Activated CD4-positive, alpha-beta T cell treated with anti-CD3 and anti-CD28 coated beads, Interleukin-2, amount 50 U/mL, for 1 hour (primary cell): ENCODE measurements at places on chromosomes 4 and X.

DNA sequence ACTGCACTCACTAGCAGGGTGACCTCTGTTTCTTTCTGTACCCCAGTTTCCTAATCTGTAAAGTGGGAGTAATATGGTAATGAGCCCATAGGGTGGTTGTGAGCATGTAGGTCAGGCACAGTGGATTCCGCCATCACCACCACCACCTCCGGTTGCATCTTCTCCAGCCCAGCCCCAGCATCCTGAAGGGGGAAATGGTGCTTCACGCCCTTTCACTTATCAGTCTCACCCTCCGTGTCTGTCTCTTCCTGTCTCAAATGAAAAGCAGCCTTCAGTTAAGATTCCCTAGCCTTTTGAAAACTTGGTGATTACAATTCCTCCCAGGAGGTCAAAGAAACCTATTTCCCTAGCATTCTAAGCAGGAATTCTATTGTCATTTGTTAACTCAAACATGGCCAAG, 16.9 kb upstream of the XPNPEP2 start:
- DNase-seq: no peak

DNA sequence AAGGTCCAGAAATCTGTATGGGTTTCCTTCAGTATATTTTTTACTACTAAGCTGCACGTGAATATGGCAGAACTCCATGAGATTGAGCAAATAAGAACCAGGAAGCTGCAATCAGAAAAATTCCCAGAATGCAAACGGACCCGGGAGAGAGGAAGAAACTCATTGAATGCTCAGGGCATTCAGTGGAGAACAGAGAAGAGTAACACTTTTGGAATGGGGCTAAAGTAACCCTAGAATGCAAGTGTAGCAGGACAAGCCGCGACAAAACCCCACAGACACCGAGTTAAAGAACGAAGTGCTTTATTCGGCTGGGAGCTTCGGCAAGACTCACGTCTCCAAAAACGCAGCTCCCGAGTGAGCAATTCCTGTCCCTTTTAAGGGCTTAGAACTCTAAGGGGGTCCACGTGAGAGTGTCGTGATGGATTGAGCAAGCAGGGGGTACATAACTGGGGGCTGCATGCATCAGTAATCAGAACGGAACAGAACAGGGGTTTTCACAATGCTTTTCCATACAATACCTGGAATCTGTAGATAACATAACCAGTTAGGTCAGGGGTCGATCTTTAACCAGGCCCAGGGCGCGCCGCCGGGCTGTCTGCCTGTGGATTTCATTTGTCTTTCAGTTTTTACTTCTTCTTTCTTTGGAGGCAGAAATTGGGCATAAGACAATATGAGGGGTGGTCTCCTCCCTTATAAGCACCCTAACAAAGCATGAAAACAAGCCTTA, 56.4 kb downstream of the RAB28 start:
- DNase-seq: no peak

- no peak for DNase-seq
Observed at GRCh38 chr4:3322059-3322550, 29.3 kb downstream of the RGS12 start.

DNA sequence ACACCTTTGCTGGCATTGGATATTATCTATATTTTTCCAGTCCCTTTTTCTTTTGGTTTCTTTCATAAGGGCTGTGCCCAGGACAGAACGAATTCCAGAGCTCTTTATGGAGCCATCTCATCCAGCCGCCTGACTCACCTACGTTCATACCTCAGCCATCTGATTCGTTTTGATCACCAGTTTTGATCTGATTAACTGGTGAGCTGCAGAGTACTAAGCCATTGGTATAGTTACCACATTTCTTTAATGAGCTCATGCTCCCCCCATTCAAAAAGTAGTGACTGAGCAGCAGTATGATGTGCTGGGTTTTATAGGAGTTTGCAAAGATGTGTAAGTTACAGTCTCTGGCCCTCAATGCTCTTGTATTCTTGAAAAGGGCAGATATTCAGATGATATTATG, 43.0 kb upstream of the CDKN2AIP start:
- no peak for DNase-seq

GRCh38 chr4:99572527-99573240, 1.9 kb upstream of the MTTP start:
- no peak for DNase-seq

DNA sequence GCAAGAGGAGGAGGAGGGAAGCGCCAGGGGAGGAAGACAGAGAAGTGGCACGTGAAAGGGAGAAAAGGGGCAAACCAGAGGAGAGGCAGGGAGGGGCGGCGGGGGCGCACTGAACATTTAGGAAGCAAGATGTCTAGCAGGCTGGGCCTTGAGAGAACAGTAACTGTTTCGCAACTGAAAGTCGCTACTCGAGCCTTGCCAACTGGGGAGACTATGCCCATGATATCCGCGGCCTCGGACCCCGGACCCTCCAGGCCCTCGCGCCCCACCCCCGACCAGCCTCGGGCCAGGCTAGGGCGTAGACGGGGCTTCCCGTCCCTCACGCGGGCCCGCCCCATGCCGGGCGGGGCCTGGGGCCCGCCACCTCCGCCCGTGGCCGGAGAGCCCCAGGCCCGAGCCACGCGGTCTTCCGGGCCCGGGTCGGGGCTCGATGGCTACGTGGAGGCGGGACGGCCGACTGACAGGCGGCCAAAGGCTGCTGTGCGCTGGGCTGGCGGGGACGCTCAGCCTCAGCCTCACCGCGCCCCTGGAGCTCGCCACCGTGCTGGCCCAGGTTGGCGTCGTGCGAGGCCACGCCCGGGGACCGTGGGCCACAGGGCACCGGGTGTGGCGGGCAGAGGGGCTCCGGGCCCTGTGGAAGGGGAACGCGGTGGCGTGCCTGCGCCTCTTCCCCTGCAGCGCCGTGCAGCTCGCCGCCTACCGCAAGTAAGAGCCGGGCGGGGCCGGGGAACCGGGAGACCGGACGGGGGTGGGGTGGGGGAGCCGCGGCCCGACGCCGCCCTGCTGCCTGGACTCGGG, at the start of gene SLC25A43:
SLC25A43 (plus strand) TSS at position 363 of the 798 bp plus-strand sequence; CDS start at position 431, 68 bp downstream.
- peak; percentile 8 for DNase-seq

DNA sequence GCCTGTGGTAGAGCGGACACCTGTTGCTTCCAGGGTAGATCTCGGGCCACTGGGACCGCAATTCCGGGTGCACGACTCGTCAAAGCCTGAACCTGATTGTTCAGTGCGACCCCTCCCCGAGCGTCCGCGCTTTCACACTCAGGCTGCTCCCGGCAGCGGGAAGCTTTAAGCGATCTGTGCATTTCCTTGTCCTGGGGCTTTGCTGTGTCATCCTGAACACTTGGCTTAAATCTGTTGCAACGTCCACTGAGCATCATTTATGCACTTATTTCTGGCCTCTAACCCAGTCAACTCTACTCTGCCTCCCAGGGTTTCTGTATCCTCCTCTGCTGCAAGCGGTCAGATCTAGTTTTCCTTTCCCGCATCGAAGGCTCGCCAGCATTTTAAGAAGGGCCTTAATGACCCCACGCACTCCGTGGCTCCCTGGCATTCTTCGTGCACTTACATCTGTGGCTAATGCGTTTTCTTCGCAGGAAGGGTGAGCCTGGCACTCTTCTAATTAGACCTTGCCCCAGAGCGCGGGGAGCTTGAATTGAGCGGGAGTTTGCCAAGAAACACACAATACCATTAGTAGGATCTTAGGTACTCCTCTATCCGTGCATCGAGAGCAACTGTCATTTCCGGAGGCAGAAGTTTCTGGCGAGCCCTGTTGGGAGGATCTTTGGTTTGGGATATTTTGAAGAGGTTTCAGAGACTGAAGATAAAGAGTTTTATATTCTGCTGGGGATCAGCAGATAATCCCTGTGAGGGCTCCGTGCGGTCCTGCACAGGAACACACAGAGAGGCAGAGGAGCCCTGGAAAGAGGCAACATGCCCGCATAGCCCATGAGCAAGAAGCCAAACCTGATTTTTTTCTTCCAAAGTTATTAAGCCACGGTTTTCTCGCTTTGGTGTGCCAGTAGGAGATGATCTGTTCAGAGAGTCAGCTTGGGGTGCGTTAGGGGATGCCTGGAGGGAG, 654 bp upstream of the DDIT4L start:
- no peak for DNase-seq

DNA sequence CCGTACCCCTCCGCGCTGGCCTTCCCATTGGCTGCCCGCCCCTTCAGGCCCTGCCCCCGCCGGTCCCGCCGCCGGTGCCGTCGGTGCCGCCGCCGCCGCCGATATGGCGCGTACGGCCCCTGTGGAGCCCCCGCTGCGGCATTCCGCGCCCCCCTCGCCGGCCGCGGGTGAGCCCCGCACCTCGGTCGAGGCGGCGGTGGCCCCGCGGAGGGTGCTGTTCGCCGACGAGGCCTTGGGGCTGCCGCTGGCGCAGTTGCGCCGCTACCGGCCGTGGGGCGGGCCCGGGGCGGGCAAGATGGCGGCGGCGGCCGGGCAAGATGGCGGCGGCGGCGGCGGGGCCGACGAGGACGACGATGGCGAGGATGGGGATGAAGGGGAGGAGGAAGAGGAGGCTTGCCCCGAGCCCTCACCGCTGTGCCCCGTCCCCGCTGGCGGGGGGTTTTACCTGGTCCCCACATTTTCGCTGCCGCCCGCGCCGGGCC, at the start of gene PPP1R3F:
PPP1R3F (plus strand) TSS at position 27 of the 482 bp plus-strand sequence; CDS start at position 104, 77 bp downstream.
- no peak for DNase-seq

DNA sequence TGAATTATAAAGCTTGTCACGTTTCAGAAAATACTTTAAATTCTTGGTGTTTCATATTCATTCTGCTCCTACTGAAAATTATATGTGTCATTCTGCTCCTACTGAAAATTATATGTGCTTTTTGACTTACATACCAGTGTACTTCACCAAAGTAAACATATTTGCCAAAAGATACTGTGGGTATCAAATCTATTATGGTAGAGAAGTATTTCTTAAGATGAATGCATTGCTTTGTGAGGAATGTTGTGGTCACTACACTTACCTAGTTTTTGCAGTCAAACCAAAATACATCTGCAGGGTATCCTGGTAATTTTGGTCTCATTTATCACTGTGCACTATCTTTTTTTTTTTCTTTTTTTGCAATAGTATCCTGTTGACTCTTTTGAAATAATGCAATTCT, 287.7 kb upstream of the MAD2L1 start:
- no peak for DNase-seq

- no peak for DNase-seq
Observed at GRCh38 chrX:136272325-136272724, 21.1 kb upstream of the MAP7D3 start.

- no peak for DNase-seq
Observed at GRCh38 chr4:87075876-87076275, 141.1 kb downstream of the AFF1 start.

DNA sequence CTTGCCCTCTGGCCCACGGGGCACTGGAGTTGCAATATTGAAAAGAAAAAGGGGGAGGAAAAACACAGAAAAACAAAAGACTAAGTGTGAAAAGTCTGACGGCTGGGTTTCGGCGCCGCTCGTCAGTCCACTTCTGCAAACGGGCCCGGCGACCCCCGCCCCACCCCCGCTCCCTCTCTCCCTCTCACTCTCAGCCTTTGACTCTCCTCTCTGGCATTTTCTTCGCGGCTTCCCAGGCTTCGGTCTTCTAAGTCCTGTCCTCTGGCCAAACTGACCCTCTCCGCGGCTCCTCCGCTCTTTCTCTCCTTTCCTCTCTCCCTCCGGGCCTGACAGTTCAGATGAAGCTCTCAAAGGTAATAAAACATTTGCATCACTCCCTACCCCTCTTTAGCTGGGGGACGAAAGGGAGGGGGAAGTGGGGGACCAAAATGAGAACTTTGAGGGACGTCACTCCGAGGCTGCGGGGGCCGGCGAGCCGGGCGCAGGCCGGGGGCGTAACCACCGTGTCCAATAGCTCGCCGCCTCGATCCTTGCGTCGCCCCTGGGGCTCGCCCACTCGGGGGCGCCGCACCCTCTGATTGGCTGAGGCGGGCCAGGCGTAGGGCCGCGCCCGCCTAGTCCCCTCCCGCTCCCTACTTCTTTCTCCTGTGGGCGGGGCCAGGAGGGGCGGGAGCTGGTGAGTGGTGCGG, at the start of gene NKX6-1:
NKX6-1 (minus strand) TSS at position 358 of the 689 bp plus-strand sequence. CDS start 1,064 bp downstream, outside the sequence.
- no peak for DNase-seq

DNA sequence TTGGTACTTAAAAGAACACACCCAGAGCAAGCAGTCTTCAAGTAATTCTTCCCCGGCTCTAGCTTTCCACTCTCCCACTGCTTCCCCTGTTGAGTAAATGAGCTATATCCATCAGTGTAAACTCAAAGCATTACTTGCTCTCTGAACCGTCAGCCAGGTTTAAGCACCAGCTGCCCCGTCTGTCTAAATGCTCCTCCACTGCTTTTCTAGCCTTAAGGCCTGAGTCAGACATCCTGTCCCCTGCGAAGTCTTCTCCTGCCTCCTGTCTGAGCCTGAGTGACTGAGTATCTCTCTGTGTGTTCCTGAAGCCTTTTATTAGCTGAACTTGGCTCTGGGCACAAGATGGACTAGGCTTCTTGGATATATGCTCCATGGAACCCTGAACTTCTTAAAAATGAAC, 205.1 kb downstream of the STK32B start:
- no peak for DNase-seq

GRCh38 chr4:143359644-143360193, 23.0 kb downstream of the GAB1 start:
- no peak for DNase-seq

DNA sequence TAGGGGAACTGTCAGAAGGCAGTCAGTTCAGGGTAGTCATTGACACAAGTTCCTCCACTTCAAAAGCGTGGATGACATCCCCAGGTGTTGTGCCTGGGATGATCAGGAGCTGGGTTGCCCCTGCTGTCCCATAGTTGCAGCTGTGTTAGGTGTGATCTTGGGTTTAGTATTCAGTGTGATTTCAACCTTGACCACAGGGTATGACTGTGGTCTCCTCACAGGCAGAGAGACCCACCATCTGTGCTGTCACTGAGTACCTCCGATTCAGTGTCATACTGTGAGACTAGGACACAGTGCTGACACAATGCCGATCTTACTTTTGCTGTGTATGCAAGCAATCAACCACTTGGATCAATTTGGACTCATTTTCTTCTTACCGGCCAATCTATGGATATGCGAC, 25.2 kb downstream of the FOXR2 start:
- DNase-seq: no peak

DNA sequence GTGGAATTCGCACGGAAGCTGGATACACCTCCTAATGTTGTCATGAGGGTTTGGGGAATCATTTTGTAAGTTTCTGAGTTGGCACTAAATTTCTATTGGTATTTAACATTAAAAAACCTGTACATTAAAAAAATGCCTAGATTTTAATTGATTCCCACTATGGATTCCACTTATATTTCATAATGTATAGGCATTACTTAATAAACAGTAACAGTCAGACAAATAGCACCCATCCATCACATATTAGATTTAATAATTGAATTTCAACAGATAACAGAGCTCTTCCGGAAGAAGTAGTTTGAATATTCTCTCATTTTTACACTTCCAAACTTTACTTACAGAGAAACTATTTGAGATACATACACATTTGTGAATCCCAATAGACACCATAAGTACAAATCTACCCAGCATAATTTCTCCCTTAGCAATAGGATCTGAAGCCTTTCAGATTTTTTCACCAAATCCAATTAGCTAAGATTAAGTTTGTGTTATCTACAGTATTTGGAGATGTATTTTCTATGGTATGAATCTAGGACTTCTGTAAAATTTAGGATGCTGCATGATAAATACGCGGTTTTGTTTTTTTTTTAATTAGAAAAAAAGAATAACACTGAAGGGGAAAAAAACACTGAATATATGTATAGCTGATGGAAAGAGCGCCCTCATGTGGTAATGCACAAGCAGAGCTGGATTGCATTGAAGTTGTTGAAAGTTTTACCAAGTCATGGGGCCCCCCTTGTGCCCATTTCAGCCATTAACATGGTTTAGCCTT, 12.2 kb upstream of the ODAM start:
- DNase-seq: no peak
